ENCODE measurements at places on chromosomes 3 and 15. TPM values are rescaled to one million over a fixed set of nuclear protein-coding genes. Genes with fewer than 3 reads are reported as not detected.

CHRM5 gene
- 0.48 TPM for polyA plus RNA-seq

ARHGAP31 gene
- 5.6 TPM for polyA plus RNA-seq

PP2D1 gene
- 0.39 TPM for polyA plus RNA-seq

BLM gene
- 4.2 TPM for polyA plus RNA-seq

KIF15 gene
- polyA plus RNA-seq, result 7.6 TPM

DNA sequence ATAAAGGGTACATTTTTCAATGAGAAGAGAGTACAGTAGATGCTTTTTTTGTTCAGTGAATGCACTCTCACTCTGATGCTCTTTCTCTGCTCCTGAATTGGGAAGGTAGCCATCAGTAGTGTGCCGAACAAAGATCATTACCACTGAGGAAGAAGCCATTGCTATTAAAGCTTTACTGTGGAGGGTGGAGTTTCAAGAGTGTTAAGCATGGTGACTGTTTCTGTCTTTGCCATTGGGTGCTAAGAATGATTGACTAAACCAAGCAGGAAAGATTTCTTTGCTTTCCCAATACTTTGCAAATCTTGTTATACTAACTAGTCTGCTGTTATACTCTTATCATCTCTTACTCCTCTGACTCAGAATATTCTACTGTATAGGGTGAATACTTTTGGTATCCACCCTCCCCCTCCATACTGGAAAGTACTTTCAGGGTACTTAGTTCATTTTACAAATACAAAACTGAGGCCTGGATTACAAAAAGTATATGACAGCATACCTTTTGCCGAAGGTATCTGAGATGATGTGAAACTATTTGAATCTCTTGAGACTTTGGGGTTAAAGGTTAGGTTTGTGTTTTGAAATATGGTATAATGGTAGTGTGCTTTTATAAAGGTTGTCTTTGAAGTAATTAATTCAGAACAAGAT is 1.7 kb downstream of the RAB11A start:
- H3K27ac ChIP-seq, result peak overlapping the region; percentile 99
- peaks cover 11% of the 10 kb centered on the region for H3K36me3 ChIP-seq
- H3K4me3 ChIP-seq, result peak overlapping the region; percentile 97

DNA sequence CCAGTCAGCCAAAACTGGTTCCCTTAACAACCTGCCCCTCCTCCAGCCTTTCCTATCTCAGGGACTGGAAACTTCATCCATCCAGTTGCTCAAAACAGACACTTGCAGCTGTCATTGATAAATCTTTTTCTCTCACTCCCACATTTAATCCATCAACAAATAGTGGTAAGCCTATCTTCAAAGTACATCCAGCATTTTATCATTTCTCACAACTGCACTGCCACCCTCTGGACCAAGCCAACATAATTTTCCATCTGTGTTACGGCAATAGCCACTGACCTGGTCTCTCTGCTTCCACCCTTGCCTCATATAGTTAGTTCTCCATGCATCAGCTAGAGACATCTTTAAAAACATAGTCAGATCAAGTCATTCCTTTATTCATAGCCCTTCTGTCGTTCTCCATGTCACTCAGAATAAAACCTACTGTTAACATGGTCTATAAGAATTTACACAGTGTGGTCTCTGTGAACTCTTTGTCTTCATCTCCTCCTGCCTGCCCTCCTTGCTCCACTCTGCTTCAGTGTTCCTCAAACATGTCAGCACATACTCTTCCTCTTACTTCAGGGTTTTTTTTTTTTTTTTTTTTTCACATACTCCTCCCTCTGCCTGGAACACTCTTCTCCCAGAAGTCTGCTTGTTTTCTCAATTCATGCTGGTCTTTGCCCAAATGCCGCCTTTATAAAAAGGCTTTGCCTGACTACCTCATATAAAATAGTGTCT is 102.5 kb upstream of the COL6A5 start:
- peak; percentile 12 for DNase-seq
- no peaks in the 10 kb centered on the region for H3K4me1 ChIP-seq
- no peaks in the 10 kb centered on the region for H3K36me3 ChIP-seq
- no peaks in the 10 kb centered on the region for H3K27me3 ChIP-seq
- H3K4me3 ChIP-seq, result no peak overlapping the region
- H3K27ac ChIP-seq, result no peak overlapping the region

DNA sequence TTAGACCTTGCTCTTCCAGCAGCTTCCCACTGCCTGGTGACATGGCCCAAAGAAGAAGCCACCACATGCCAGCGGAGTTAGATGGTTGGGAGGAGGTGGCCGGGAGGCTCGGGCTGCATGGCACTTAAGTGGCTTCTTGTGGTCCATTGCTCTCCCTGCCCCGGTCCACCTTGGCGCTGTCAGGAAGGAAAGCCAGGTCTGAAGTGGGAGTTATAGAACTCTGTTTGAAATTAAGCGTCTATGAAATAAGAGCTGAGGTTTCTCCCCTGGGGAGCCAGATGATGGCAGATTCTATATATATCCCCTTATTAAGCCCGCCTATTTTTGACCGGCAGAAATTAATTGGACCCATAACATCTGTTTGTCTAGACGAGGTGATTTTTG is 61.2 kb downstream of the ITGA11 start:
- DNase-seq, result no peak
- H3K4me3 ChIP-seq, result no peak overlapping the region
- H3K4me1 ChIP-seq, result no peaks in the 10 kb centered on the region
- no peaks in the 10 kb centered on the region for H3K36me3 ChIP-seq

GRCh38 chr15:52529341-52529924 is 753 bp upstream of the MYO5A start:
- H3K27me3 ChIP-seq, result peaks cover 69% of the 10 kb centered on the region
- peak; percentile 12 for DNase-seq
- peak overlapping the region; percentile 25 for H3K4me3 ChIP-seq
- H3K36me3 ChIP-seq, result no peaks in the 10 kb centered on the region
